Stimulated activated CD4-positive, alpha-beta T cell treated with anti-CD3 and anti-CD28 coated beads, Interleukin-4, amount 100 ng/mL, for 48 hours (primary cell): ENCODE measurements at places on chromosomes 5 and 9.

DNA sequence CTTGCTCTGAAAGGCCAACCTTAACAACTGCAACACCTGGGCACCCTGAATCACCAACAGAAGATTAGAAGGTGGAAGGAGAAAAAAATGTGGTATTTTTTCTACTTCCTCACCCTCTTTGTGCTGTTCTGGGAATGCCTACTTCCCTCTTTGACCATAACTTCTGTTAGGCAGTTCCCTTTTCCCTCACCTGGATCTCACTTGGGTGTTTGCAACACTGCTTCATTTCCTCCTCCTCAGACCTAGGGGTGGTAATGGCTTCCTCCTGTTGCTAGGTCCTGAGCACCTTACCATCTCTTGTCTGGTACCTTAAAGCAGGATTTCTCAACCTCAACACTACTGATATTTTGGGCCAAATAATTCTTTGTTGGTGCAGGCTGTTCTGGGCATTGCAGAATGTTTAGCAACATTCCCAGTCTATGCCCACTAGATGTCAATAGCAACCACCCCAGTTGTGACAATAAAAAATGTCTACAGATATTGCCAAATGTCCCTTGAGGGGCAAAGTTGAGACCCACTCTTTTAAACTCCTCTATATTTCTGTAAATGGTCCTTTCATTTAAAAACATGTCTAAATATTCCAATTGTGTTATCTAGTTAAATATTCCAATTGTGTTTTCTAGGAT lies 300.0 kb upstream of the VLDLR start:
- no peak for DNase-seq

- DNase-seq = no peak
Observed at GRCh38 chr5:82314964-82315758, 37.0 kb upstream of the RPS23 start.

DNA sequence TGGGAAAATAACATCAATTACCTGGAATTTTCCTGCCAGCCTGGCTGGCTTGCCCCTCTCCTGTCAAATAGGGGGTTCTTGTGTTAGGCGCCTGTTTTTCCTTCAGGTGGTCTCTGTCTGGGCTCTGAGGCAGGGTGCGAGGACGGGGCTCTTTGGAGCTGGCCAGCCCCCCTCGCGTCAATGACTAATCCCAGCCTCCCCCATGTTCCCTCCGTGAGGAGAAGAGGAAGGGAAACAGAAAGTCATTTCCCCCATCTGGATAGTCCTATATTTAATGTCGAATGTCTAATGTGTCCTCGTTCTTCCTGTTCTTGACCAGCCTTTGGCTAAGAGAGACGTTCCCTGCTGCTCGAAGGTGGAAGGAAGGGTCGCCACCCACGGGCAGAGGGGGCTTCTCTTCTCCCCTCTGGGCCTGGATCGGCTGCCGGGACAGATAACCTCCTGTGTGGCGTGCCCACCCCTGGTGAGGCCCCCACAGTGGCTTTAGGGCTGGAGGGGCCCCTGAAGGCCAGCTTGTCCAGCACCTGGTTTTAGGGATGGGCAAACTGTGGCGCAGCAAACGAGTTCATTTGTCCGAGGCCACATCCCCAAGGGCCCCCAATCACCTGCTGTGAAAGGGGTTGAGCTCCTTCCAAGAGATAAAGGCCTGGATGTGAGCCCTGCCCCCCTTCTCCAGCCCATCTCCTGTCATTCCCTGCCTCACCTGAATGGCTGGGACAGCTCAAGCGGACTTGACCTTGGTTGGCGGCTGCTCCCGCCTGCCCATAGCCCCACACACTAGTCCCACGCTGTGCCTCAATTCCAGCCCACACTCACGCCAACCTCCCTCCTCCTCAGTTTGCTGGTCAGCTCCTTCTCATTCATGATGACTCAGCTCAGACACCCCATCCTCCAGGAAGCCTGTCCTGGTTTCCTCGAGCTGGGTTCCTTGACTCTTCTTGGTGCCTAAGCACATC lies 35.9 kb upstream of the UNC5A start:
- no peak for DNase-seq

DNA sequence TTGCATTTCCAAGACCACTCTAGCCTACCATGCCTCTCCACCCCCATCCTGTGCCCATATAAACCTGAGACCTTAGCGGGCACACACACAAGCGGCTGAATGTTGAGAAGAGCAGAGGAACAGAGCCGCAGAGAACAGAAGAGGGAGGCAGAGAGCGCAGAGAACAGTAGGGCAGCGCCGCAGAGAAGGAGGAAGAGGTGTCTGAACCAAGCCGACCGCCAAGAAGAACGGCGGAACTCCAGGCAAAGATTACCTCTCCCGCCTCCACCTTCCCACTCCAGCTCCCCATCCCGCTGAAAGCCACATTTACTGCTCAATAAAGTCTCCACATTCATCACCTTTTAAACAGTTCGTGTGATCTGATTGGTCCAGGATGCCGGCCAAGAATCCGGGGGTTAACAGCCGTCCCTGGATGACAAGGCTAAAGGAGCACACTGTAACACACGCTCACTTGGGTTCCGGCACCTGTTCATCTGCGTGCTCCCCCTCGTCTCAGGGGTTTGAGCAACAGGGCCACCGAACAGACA lies 33.2 kb downstream of the GRIN3A start:
- DNase-seq = peak; percentile 10

GRCh38 chr5:141514330-141515133 lies 25.7 kb downstream of the PCDHGC5 start:
- DNase-seq = no peak

GRCh38 chr5:78908173-78909061 lies 76.7 kb downstream of the ARSB start:
- DNase-seq = no peak

DNA sequence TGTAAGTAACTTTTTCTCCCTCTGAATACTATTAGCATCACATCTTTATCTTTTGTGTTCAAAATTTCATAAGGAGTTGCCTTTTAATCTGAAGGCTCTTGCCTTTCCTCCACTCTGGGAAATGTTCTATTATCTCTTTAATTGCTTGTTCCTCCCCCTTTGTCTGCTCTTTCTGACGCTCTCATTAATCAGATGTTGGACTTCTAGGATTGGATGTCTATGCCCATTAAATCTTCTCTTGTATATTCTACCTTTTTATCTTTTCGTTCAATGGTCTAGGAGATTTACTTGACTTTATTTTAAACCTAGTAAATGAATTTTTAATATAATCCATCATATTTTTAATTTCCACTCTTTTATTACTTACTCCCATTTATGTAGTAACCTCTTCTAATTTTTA lies 76.7 kb downstream of the MARCHF3 start:
- DNase-seq = no peak

DNA sequence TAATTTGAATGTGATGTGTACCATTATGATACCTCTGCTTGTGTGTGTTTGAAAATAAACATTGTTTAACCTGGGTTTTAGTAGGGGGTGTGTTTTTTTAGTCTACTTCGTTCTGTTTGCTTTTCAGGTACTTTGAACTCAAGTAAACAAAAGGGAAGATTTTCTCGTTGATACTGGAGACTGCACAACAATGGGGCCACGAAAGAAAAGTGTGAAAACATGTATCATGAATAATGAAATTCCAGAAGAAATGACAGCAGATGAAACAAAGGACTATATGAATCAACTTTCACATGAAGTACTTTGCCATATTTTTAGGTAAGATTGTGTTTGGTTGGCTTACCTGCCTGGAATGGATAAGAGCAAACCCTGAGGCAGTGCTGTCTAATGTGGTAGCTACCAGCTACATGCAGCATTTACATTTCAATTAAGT lies 10.8 kb downstream of the FBXO38 start:
- DNase-seq = no peak

DNA sequence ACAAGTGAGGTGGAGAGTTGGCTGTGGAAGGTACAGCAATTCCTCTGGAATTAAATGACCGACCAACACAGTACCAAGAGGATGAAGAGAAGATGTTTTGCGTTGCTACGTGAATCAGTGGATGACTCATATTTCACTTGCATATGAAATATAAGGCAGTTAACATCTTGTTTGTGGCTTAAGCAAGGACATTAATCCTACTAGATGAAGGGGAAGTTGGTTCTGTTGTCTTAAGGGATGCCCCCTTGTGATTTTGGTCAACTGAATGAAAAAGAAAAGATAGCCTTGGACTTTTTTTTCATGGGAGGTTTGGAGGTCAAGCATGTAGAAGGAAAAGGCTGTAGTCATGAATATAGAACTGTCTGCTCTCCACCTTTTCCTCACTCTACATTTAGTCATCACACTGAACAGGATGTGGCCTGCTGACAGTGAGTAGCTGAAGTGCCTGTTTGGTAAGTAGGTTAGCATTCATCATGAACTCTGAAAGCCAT lies 33.9 kb downstream of the VLDLR start:
- DNase-seq = no peak

- no peak for DNase-seq
Observed at GRCh38 chr9:89488131-89488530, 9.8 kb downstream of the SEMA4D start.

- no peak for DNase-seq
Observed at GRCh38 chr5:83102364-83102980, 25.1 kb downstream of the XRCC4 start.

GRCh38 chr9:121491111-121491510 lies 8.5 kb downstream of the GGTA1 start:
- DNase-seq = no peak

- DNase-seq = no peak
Observed at GRCh38 chr5:140398379-140398811, 3.2 kb upstream of the ANKHD1 start.
